HS-5 (cell line): ENCODE measurements at places on chromosomes 5 and 9.

GRCh38 chr9:95516734-95517558 is at the start of gene PTCH1:
Gene PTCH1 (minus strand): TSS chr9:95516971.
- DNase-seq: no peak

DNA sequence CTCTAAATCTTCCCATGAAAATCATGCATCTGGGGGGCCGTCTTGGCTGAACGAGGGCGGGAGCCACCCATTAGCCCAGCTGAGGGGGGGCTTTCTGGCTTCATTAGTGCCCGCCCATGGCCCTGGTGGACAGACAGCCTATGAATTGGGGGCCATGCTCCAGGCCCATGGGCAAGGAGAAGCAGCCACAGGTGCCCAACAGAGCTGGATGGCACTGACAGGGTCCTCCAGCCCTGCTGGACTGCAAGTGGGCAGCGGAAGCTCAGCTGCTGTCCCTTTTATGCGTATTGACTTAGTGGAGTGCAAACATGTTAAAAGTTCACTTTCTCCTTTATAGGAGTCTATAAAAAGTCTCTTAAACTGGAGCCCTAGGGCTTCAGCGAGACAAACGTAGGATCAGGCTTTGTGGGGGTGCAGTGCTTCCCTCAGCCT is 75.3 kb downstream of the MACROH2A1 start:
- no peak for DNase-seq

- no peak for DNase-seq
Observed at GRCh38 chr5:68673106-68673822, 420.6 kb upstream of the SLC30A5 start.

DNA sequence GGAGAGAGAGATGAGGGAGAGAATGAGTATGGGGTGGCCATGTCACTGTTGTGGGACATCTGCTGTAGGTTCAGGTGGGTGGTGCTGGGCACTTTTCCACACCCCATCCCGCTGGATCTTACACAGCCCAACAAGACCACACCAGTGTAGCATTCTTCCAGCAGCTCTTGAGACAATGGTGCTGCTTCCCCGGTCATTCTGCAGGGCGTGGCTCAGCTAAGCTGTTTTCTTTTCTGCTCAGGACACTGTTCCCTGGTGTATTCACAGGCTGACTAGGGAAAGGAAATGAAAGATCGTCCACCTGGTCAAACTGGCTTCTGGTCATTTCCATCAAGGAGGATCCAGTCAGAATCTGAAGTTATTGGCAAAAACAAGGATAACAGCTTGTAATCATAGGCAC is 75.6 kb downstream of the S1PR3 start:
- no peak for DNase-seq

DNA sequence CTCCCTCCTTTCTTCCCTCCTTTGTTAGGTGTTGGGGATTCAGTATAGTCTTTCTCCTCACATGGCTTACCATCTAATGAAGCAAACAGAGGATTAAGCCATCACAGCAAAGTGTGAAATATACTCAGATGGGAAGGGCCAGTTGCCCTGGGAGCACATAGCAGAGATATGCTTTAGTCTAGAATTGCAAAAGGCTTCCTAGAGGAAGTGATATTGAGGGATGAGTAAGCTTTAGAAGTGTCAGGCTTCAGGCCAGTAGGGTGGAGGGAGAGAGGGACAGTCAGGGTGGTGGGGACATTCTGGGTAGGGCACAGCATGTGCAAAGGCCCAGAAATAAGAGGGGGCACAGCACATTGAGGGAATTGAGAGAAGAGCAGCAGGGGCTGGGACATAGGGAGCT is 46.2 kb upstream of the GLRA1 start:
- no peak for DNase-seq

DNA sequence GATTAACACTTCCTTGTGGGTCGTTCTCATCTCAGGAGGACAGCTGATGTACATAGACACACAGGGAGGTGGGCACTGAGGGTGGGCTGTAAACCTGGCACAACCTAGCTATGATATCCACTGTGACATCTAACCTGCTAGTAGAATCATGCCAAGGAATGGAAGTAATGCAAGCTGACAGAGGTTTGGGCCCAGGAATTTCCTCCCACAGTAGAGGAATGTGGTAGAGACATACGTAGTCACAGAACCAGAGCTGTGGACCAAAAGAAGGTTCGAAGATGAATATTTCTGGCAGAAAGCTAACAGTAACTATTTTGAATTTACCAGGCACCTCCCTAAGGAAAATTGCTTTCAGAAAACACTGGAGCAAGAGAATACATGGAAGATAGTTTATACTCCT is 15.2 kb upstream of the DNAJC25 start:
- DNase-seq: no peak
